WTC11 (cell line): ENCODE measurements at places on chromosomes 11 and 22. TPM values are rescaled to one million over a fixed set of nuclear protein-coding genes. Genes with fewer than 3 reads are reported as not detected.

GRCh38 chr22:29267462-29267857, 321 bp downstream of the RHBDD3 start:
- H3K4me1 ChIP-seq: peaks cover 41% of the 10 kb centered on the region
- no peak for DNase-seq
- peak overlapping the region; percentile 85 for H3K4me3 ChIP-seq
- H3K27ac ChIP-seq: peak overlapping the region; percentile 73; the same call in 1 of the 2 replicates
- H3K36me3 ChIP-seq: peaks cover 39% of the 10 kb centered on the region

The OR51B2 gene
- total RNA-seq: not detected in 3 replicates

GRCh38 chr11:67452141-67452952, at the start of gene GPR152:
GPR152 (minus strand) TSS chr11:67452729; CDS start chr11:67452724, 5 bp downstream.
- H3K4me3 ChIP-seq: no peak within 1 kb of the TSS
- DNase-seq: no peak
- no peaks in the 10 kb centered on the region for H3K36me3 ChIP-seq

GRCh38 chr22:27677905-27678458, 123.6 kb downstream of the MN1 start:
- H3K27ac ChIP-seq: peak overlapping the region; percentile 47; the same call in 1 of the 2 replicates
- H3K27me3 ChIP-seq: no peaks in the 10 kb centered on the region
- no peak for DNase-seq
- H3K36me3 ChIP-seq: peaks cover 31% of the 10 kb centered on the region
- H3K4me1 ChIP-seq: peaks cover 64% of the 10 kb centered on the region
- H3K4me3 ChIP-seq: no peak overlapping the region

- H3K27ac ChIP-seq: peak overlapping the region; percentile 21; the same call in 1 of the 2 replicates
- no peaks in the 10 kb centered on the region; the same call in none of the 2 replicates for H3K27me3 ChIP-seq
- no peak for DNase-seq
- H3K36me3 ChIP-seq: no peaks in the 10 kb centered on the region
- no peak overlapping the region for H3K4me3 ChIP-seq
Observed at GRCh38 chr11:45089251-45089650, 57.2 kb upstream of the PRDM11 start.

The ART1 gene
- not detected in 3 replicates for total RNA-seq

- no peak for DNase-seq
- H3K4me1 ChIP-seq: no peaks in the 10 kb centered on the region
- no peak overlapping the region for H3K4me3 ChIP-seq
- H3K36me3 ChIP-seq: no peaks in the 10 kb centered on the region
- H3K27me3 ChIP-seq: no peaks in the 10 kb centered on the region
Observed at GRCh38 chr11:100999756-101000155, 129.9 kb downstream of the PGR start.

The TYR gene
- total RNA-seq: not detected in 3 replicates

GRCh38 chr11:22677153-22677903, 10.9 kb downstream of the GAS2 start:
- no peaks in the 10 kb centered on the region for H3K36me3 ChIP-seq
- no peak for DNase-seq
- H3K27ac ChIP-seq: no peak overlapping the region; the same call in 1 of the 2 replicates
- H3K4me1 ChIP-seq: peaks cover 7% of the 10 kb centered on the region
- no peak overlapping the region for H3K4me3 ChIP-seq
- H3K27me3 ChIP-seq: no peaks in the 10 kb centered on the region
